ENCODE measurements at places on chromosomes 5 and 9.

- DNase-seq: peak; percentile 61
Observed at GRCh38 chr9:97907046-97907445, 15.3 kb downstream of the TRMO start.

DNA sequence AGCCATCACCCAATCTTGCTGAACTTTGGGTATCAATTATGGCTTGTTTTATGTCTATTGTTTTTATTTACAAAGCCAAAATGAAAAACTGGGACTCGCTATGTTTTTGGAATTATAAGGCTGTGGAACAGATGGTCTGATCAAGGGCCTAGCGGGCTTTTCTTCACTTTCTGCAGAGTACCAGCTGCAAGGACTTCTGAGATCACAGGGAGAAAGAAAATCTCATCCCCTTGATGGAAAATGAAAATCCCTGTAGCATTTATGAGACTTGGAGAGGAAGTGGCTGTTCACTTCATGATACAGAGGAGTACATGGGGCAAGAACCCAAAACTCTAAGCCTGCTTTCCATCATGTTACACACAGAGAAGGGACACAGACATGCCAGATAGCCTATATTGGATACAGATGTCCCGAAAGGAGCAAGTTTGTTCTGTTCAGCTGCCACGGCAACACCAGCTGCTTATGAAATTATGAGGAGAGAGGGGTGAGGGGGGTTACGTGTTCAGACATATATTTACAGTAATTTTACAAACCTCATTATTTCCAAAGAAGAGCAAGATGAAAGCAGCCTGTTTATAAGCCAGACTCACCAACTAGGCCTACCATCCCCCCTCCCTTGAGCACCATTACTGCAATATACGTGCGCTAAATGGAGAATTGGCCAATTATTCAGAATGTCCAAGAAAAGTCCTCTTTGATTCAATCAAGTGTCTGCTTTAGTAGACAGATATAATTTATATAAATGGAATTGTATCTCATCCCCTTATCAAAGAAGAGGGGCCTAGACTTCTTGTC is 220.0 kb downstream of the MARCHF11 start:
- no peak for DNase-seq

GRCh38 chr5:100780376-100780870 is 122.7 kb downstream of the ST8SIA4 start:
- DNase-seq: no peak

DNA sequence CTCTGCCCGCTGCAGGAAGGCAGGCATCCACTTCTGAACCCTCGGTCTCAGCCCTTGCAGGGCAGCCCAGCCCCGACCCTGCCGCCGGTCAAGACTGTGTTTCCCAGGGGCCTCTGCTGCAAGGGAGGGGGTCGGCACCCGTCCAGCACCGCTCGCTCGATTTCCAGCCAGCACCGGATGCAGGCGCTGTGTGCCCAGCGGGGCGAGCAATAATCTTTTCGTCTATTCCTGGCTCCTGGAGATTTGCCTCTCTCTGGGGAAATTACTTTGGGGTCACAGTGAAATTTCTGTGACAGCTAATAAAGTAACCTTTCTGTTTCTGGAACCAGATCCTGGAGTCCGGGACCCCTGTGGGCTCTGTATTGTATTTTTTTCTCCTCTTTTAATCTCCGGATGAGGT is 155.3 kb downstream of the COL23A1 start:
- DNase-seq: no peak

- DNase-seq: peak; percentile 91
Observed at GRCh38 chr5:157511651-157512644, 51.9 kb downstream of the NIPAL4 start.

DNA sequence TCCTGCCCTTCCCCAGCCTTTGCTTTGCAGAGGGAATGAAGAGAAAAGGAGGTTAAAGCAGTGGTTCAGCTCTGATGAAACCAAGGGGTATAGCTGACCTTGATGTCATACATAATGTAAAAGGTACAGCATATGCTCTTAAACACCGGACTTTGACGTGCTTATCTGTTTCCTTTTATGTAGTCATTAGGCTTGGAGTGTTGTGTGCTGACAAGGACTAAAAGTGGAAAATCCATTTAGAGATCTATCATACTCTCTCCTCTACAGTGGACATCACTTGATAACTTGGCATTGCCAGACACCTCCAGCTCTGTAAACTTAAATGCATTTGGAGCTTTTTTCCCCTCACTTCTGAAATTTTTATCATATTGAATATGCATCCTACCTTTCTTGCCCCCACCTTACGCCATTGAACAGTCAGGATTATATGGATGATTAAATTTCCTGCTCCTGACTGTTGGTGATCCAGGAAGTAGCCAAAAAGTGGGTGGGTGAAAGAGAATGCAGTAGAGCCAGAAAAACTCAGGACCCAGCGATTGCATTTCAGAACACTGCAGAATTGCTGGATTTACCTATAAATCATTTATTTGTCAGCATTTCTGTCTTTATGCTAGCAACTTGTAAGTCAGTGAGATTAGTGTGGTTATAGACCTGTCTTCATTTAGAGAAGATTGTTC is 4.1 kb downstream of the TNFAIP8 start:
- no peak for DNase-seq

GRCh38 chr5:15791859-15792258 is 291.9 kb downstream of the FBXL7 start:
- no peak for DNase-seq

DNA sequence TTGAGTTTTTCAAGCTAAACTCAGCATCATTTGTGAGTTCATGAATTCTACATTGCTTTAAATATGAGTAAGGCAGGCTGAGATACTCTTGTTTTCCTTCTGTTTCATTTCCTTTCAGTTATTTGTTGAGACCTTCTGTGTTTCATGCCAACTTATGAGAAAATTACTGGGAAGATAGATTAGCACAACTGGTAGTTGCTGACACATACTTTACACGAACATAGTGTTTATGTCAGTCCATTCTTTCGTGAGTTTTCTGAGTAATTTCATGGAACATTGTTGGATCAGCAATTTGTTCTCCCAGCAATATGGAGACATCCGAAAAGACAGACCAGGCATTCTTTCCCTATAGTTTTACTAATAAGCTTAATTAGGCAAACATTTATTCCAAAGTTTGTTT is 102.0 kb upstream of the SMC5 start:
- DNase-seq: no peak

GRCh38 chr5:130335117-130335516 is 430.9 kb downstream of the CHSY3 start:
- DNase-seq: no peak

DNA sequence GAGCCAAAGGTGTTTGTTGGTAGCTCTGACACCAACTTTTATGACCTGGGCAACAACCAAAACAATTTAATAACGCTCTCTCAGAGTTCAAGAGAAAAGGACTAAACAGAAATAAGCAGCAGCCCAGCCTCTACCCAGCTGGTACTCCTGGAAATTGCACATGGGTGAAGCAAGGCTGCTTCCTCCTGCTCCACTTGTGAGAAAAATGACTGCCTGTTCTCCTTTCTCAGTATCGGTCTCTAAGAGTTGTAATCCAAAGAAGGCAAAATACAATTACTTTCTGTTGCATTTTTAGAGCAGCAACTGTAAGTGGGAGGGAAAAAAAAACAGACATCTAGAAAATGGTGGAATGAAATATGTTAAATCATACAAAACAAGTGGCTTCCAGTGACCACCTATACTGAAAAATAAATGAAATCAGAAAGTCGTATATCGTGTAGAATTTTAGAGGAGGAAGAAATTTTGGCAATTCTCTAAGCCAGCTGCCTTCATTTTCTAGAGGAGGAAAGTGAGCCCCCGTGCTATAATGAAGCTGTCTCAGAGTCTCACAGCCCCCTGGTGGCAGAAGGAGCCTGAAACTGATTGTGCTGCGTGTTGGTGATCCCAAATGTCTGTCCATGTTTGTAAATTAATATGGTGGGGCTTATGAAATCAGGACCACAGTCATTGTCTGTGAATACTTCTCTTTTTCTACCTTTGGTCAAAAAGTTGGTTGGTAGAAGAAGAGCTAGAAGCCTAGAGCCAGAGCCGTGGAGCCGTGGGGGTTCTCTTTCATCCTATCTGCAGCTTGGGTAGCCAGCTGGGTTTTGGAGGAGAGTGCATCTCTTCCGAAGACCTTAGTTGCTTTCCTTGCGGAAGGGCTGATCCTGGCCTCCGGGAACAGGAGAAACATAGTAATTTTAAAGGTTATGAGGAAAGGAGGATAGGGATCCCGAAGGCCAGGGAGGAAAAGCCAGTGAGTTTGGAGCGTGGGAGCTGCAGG is 139.9 kb downstream of the PIP5K1B start:
- DNase-seq: peak; percentile 52

DNA sequence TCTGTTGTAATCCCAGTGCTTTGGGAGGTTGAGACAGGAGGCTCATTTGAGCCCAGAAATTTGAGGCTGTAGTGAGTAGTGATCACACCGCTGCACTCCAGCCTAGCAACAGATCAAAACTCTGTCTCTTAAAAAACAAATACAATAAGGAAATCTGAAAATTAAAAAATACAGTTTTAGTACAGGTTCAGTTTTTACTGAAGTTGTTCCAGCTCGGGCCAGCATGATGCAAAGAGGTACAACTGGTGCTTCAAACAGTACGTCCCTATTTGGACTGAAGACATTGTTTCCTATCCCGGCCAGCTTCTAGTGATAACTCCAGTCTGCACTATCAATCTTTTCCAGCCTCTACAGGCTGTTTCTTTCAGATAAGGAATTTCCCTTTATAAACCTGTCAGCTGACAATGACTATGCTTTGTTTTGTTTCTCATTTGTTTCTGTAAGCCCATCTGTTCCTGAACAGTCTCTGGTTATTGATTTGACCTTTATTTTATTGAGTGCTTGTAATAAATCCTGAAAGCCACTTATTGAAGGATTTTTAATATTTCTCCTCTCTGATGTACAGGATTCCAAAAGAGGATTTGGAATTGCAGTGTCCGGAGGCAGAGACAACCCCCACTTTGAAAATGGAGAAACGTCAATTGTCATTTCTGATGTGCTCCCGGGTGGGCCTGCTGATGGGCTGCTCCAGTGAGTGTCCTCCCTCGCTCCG is 41.9 kb downstream of the TJP2 start:
- no peak for DNase-seq

GRCh38 chr9:109251080-109251775 is 69.6 kb downstream of the EPB41L4B start:
- DNase-seq: peak; percentile 39

DNA sequence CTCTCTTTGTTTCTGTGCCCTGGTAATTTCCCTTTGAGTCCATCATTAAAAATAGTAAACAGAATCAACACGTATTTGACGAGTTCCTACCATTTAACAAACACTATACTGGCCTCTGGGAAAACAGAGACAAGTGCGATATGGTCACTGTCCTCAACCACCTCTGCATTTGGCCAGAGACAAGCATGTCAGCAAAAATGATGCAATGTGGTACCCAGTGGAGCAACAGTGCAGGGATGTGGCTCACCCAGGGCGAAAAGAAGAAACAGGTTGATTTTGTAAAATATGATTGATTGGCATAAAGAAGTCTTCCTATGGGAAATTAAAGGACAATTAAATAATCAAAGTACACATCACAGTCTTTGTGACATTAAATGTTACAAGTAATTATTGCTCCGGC is 99.1 kb downstream of the CFAP90 start:
- no peak for DNase-seq

DNA sequence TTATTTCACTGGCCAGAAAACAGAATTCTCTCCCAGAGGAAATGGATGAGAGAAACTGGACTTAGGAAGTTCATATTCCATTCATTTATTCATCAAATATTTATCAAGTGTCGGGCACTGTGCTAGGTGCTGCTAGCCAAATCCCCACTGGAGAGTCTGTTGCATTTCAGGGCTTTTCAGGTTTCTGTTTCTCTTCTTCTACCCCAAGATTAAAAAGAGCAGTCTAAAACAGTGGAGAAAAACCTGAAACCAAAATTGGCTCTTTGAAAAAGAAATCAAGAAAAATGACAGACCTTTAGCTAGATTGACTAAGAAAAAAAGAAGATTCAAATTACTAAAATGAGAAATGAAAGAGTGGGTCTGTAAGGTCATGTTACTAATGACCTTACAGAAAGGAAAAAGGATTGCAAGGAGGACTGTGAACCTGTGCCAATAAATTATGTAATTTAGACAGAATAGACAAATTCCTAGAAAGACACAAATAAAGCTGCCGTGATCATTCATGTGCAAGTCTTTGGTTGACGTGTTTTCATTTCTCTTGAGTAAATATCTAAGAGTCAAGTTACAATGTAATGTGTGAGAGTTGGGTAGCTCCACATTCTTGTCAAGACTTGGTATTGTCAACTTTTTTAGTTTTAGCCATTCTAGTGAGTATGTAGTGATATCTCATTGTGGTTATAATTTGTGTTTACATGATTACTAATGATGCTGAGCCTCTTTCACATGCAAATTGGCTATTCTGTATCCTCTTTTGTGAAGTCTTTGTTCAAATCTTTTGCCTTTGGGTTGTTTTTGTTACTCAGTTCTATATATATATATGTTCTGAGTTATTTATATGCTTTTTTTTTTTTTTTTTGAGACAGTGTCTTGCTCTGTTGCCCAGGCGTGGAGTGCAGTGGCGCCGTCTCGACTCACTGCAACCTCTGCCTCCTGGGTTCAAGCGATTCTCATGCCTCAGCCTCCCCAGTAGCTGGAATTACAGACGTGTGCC is 23.7 kb downstream of the SNX30 start:
- DNase-seq: no peak

DNA sequence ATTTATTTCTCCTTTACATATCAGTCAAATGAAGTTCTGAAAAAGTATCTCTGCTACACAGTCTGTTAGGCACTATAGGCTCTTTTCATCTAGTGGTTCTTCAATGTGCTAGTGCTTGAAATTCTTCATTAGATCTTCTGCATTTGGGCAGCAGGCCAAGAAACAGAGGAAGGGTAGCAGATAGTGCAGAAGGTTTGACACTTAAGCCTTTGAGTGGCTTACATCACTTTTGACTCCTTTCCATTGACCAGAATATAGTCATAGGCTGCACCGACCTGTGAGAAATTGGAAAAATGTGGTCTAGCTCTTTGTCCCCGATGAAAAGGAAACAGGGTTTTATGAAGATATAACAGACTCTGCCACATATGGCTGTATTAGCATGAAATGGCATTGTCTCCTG is 459.5 kb upstream of the PTGER4 start:
- DNase-seq: no peak

DNA sequence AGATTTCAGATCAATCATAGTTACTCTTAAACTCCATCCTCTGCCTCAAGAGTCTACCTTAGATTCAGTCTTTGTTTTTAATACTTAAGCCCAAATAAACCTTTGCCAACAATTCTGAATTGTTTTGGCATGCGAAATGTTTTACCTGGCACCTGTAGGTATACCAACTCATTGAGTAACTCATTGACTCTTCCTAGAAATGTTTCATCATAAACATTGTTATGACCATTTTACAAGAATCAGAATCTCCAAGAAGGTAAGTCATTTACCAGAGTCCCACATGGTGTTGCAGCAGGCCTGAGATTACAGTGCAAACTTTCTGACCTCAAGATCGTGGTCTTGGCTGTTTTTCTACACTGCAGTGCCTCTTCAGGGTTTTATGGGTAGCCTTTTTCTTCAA is 750.4 kb downstream of the BRINP1 start:
- DNase-seq: no peak

DNA sequence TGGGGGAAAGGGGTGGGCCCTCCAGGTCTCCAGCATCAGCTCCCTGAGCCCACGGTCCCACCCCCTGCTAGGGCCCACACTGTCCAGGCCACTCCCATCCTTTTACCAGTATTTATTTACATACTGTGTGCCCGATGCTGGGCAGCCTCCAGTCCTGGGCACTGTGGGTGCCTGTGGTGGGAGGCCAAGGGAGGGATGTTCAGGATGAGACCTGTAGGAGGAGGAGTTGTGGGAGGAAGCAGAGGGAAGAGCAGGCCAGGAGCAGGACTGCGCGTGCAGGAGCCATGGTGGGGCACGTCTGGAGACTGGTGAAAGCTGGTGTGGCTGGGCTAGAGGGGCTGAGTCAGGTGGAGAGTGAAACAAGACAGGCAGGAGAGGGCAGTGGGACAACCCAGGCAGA is 267.4 kb downstream of the HSPA4 start:
- DNase-seq: no peak

- DNase-seq: no peak
Observed at GRCh38 chr5:172642926-172643871, 2.1 kb downstream of the NEURL1B start.
